Stimulated activated CD8-positive, alpha-beta memory T cell treated with anti-CD3 and anti-CD28 coated beads, Interleukin-12 subunit alpha, Interleukin-12 subunit beta, amount 100 ng/mL, for 4 hours (primary cell): ENCODE measurements at places on chromosomes 4 and X.

- DNase-seq = no peak
These were observed 1.5 kb downstream of the MGARP start for GRCh38 chr4:139278485-139278884.

GRCh38 chr4:185792384-185793115 is 19.4 kb downstream of the SORBS2 start:
- DNase-seq = no peak

GRCh38 chr4:139609647-139610046 is 53.6 kb upstream of the SETD7 start:
- DNase-seq = no peak

DNA sequence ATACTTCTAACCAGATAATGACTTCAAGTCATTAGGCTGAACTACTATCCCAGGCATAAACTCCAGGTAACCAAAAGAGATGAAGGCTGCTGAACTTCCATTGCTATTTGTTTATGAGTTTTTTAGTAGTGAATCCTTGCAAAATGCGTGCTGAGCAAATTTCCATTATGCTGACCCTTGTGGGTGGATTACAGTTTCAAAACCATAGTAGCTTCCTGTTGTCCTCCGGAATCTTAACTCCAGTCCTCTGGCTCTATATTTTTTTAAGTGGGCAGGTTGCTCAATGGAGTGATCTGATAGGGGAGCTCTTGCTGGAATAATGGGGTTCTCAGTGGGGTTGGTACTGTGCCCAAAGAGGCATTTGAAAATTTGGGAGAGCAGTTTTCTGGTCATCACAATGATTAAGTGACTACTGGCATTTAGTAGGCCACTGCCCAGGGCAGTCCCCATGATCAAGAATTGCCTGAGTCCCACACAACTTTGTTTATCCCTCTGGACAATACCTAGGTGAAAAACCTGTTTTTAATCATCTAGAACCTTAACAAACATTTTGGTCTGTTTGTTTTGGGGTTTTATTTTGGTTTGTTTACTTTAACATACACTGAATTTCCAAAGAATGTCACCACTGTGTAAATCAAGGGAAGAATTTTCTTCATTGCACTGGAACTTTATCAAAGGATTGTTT is 302.3 kb upstream of the GATB start:
- no peak for DNase-seq

GRCh38 chr4:151555151-151555945 is 146.4 kb downstream of the FHIP1A start:
- DNase-seq = no peak

- DNase-seq = no peak
These were observed 45.9 kb upstream of the GPRIN3 start for GRCh38 chr4:89353514-89353913.

- DNase-seq = no peak
These were observed 175.8 kb downstream of the GC start for GRCh38 chr4:71607780-71608677.

GRCh38 chr4:124151031-124151430 is 561.5 kb downstream of the ANKRD50 start:
- no peak for DNase-seq

DNA sequence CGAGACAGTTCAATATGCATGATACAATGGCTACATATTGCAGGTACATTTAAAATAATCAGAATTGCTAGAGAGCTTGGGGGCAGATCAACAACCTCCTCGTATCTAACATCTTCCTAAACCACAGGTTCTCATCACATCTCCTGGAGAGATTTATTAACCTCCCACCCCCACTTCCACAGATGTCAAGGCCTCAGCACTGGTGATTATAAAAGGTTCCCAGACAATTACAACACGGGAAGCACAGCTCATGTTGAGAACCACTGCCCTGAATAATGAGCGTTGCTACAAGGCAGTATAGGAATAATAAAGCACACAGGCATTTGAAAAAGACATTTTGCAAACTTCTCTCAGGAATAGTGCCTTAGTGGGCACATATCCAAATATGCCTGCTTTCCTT is 42.8 kb downstream of the ELOVL6 start:
- no peak for DNase-seq

- DNase-seq = no peak
These were observed 61.1 kb upstream of the STS start for GRCh38 chrX:7086384-7086783.

GRCh38 chrX:106599411-106599810 is 12.4 kb upstream of the RADX start:
- DNase-seq = no peak

DNA sequence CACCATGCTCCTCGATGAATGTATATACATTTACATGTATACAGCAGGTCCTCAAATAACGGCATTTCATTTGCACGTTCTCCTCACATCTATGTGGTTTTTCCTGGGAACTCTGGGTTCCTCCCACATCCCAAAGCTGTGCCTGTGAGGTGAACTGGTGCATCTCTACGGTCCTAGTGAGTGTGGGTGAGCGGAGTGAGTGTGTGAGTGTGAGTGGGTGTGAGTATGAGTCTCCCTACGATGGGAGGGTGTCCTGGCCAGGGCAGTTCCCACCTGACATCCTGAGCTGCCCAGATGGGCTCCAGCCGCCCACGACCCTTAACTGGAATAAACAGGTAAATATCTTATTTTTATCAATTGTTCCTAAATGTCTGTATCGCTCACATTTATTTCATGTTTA is 40.0 kb downstream of the ACSL1 start:
- no peak for DNase-seq

DNA sequence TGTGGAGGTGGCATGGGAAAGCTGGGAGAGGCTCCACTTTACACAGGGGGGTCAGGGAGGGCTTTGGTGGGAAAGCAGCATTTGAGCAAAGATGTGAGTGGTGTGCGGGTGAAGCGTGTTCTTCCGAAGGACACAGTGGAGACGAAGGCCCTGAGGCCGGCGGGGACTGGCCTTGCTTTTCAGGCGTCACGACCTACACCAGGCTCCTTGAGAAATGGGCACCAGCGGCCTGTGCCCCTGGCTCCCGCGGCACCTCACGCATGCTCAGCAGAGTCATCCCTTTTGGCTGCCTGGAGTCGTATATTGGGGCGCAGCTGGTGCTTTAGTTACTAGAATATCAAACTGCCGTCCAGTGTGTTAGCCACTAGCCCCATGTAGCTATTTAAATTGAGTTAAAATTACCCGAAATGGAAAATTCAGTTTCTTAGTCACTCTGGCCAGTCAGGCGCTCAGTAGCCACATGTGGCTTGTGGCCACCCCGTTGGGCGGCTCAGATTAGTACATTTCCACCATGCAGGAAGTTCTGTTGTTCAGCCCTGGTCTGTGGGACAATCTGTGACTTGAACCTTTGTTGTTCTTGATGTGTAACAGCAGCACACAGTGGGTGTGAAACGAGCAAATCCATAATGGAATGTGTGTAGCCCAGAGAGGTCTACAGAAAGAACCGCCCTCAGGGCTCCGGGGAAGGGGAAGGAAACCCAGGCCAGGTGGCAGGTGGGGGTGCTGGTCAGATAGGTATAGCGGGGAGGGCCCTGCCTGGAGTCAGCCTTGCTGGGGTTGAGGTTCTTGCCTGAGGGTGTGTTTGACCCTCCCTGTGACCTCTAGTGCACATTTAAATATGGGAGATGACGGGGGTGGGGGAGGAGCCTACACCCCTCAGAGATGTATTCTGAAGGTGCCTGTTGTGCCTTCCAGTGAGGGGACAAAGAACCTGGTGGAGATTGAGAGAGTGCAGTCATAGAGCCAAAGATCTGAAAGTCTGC is 30.4 kb downstream of the TBC1D14 start:
- DNase-seq = no peak

DNA sequence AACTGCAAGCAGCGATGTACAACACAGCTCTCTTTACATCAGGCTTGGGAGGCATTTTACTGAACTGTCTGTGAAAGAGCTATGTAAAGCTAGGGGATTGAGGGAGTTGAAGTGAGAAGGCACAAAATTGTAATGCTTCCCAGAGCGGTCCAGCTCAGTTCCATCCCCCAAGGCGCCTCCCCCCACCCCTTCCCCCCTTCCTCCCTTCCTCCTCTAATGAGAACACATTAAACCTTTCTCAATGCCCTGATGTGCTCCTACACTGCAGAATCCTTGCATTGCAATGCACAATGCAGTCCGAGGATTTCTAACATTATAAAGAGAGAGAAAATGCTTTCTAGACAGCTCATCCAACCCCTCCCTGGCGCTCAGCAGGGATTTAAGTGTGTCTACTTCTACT is 73.9 kb downstream of the CXXC4 start:
- DNase-seq = no peak

DNA sequence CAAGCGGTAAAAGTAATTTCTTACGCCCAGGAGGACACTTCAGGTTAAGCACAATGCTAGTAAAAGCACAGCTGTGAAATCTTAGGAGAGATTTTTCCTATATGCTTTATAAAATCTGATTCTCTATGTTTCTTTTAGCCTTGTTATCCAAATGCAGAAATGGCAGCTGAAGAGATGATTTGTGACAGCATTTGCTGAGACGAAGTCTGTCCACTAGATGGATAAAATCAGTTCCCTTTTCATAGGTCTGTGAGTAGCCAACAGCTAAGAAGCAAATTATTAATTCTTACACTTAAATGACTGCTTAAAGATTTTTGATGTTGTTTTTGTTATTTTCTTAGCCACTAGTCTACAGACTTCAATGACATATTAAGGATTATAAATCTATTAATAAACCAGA is 5.3 kb downstream of the GPM6A start:
- DNase-seq = no peak

GRCh38 chr4:80790152-80790551 is 240.4 kb upstream of the BMP3 start:
- DNase-seq = no peak

GRCh38 chr4:94419956-94420355 is 31.8 kb upstream of the PDLIM5 start:
- DNase-seq = no peak

GRCh38 chr4:25914670-25915352 is 791 bp downstream of the SMIM20 start:
- no peak for DNase-seq

DNA sequence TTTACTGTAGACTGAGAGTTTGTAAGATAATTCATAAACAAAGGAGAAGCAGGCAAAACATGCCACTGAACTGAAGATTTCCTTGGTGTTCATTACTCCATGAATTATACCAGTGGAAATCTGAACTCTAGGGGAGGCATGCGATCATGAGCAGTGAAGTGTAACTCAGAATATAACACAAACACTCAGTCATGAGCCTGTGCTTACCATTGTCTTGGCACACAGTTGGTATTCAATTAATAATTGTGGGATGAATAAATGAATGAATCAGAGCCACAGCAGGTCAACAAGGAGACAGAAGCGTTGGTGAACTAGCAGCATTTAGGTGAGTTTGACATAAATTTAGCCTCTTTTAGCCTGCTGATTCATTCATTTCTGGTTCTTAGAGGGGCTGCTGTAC is 263.5 kb upstream of the DKK2 start:
- DNase-seq = no peak
